ENCODE measurements at places on chromosomes 6 and 20.

DNA sequence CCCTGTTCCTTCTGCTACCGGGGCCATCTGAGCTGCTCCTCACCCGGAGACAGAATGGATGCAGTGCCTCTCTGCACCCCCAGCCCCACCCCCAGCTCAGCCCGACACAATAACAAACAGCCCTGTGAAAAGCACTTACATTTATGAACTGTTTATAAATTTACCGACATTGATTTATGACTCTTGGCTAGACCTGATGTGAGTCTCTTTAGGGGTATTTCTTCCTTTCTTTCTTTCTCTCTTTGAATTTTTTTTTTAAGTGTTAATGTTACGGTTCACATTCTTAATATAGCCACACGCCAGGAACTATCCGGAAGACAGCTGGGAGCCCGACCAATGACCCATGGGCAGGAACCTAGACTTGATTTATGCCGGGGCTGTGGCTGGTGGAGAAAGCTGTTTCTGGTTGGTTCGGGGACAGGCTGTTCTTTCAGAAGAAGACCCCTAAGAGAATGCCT, 266.3 kb downstream of the CDC5L start:
- DNase-seq: no peak

GRCh38 chr6:163701762-163702161, 287.2 kb downstream of the QKI start:
- peak; percentile 61 for DNase-seq

DNA sequence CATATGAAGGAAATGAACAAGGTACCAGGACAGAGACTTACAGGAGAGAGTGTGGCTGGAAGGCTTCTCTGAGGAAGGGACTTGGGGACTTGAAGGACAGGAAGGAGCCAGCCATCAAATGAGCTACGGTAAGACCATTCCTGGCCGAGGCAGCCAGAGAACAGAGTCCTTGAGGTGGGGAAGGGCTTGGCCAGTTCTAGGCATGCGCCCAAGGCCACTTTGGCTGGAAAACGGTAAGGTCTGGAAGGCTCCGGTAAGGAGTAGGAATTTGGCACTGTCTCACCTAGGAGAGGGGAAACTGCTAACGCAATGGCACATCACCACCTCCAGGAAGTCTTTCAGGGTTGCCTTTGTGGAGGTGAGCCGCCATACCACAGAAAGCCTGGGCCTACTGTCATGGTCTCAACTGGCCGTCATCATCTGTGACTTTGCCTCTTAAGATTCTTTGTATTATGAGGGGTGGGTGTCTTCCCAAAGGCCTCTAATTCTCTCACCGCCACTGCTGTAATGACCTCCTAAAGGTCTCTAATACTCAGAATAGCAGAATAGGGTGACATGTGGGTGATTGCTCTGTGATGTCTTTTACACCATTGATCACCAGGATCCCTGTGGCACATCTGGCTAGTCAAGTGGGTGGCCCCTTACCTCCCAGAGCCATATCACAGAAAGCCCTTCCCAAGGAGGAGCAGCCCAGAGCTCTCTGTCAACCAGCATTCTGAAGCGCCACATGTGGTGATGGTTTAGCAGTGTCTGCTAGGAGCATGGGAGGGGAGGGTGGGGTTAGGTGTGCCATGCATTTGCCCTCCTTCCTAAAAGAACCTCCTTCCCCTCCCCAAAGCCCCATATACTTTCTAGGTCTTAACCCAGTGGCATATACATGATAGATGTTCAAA, 17.7 kb upstream of the STX16 start:
- no peak for DNase-seq

GRCh38 chr20:38134427-38135270, 30.4 kb downstream of the TGM2 start:
- no peak for DNase-seq

GRCh38 chr6:44808148-44808547, 420.6 kb downstream of the CDC5L start:
- DNase-seq: no peak

- DNase-seq: peak; percentile 91
Observed at GRCh38 chr6:26043384-26044139, 43.7 kb upstream of the HFE start.

GRCh38 chr6:20235041-20235440, 22.8 kb upstream of the MBOAT1 start:
- no peak for DNase-seq
